Left hindlimb (tissue), 1 donor: ENCODE measurements at places on chromosomes 2 and 18.

GRCh38 chr2:109372614-109373013 is 241.2 kb downstream of the SEPTIN10 start:
- no peak for DNase-seq

- DNase-seq = no peak
These were observed 51.7 kb downstream of the TGOLN2 start for GRCh38 chr2:85275984-85276540.

DNA sequence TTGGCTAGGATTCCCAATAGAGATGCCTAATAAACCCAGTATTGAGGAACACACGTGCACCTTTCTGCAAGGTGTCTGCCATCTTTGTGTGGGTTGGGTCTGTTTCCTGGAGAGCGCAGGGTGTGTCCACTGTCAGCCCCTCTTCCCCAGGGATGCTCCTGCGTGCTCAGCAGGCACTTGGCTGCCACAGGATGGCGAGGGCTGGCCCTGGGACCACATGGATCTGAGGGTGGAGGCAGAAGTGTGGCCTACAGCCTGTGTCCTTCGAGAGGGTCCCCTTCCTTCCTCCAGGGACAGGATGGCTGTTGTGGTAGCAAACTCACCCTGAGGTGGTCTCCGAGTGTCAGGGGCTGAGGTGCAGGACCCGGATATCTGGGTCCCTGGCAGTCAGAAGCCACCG is 78.0 kb upstream of the PXDN start:
- DNase-seq = no peak

- DNase-seq = no peak
These were observed 47.7 kb upstream of the SMAD2 start for GRCh38 chr18:47978141-47978540.

DNA sequence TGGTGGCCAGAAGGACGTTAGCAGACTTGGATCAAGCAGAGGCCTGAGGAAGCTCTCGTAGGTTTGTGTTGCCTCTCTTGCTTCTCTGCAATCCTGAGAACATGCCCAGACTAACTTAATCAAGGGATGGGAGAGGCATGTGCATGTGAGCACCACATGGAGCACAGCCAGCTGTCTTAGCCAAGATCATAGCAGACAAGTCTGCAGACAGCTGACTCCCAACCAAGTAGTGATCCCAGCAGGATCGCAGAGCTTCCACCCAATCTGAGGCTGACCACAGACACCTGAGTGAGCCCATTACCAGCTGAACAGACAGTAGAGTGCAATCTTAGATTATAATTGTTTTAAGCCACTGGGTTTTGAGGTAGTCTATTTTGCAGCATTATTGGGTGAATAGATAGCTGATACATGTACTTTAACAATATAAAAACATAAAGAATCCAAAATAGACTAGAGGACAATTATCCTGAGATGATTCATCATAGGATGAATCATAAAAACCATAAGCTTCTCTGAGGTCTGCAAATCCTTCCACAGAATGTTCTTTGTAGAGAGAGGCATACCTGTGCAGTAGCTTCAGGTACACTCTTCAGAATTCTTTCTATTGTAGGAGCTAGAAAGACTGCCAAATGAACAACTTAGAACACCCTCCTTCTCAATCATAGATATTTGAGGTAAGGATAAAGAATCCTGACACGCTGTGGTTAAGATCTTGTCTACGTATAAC is 25.2 kb upstream of the FAM110C start:
- DNase-seq = no peak

GRCh38 chr2:239229545-239230279 is 171.1 kb downstream of the HDAC4 start:
- DNase-seq = no peak

DNA sequence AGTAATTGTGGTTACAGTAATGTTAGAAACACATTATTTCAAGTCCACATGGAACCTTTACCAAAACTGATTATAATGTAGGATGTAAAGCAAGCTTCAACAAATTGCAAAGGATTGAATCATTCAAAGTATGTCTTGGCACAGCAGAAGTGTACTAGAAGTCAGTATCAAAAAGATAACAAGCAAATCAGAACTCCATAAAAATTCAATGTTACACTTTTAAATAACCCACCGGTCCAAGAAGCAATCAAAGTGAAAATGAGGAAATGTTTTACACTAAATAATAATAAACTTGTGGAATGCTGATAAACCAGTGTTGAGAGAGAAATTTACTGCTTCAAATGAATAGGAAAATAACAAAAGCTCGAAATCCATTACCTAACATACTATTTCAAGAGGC is 47.7 kb downstream of the TTC21B start:
- DNase-seq = no peak

DNA sequence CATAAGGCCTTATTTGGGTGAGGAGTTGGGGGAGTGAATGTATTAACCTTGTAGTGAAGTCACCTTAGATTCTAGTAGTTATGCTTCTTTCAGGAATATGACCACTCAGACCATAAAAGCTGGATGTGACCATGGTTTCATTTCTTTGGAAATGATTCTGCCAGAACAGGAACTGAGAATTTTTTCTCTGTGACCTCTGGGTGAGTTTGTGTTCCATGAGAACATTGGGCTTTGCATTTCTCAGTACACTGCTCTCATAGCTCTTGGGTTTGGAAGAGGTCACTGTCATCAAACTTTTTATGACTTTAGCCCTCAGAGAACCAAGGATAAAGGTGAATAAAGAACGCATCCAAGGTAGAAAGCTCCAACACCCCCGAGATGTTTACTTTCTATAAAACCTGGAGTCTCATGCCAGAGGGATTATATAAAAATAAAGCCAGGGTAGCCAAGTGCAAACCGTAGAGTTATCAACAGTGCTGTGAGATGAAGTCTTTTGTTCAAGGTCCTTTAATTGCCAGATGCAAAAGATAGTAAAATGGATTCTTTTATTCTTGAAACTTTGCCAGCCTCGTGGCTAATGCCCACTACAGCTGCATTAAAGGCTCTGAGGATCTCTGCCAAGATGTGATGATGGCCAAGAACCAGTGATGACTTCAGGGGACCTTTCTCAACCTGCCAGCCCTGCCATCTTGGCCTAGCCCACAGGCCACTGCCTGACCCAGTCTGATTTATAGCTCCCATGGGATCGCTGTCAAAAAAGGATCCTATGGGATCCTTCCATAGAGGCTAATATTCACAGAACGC is 27.8 kb upstream of the MAT2A start:
- no peak for DNase-seq

DNA sequence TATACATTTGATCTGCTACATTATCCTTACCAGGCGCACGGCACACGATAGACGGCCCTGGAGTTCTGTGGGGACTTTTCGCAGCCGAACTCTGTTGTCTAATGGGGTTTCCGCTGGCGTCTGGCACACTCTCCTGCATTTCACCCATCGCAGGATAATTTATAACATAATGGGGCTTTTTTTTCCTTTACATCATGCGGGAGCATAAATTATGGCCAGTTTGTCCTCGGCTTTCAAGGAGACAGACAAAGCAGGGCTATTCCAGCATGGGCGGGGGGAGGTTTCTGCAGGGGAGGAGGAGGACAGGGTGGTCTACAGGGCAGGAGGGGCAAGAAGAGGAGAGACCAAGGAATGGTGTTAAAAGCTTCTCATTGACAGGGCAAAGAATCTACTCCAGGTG is 279.8 kb downstream of the CELF4 start:
- DNase-seq = no peak
